Activated naive CD4-positive, alpha-beta T cell (primary cell): ENCODE measurements at places on chromosomes 12 and 14.
A peak's percentile ranks its signal among the peaks of the same experiment; 100 is the strongest.

DNA sequence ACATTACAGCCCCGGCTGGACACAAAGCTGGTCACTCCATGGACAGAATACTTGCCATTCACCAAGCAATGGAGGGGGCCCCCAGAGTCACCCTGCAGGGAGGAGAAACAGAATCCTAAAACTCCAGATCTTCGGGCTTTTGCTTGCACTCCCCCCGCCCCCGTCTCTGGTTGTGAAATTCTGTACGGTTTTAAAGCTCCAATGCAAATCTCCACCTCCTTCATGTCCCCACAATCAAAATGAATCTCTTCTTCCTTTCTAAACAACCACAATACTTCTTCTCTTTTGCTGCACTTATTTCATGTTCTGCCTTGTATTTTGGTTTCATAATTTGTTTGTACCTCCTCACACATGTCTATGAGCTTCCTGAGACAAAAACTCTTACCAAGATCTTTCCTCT is 5.8 kb upstream of the BIN2 start:
- DNase-seq, result no peak

- no peak for DNase-seq
These were observed 6.6 kb upstream of the PPP2R5C start for GRCh38 chr14:101754893-101755292.

DNA sequence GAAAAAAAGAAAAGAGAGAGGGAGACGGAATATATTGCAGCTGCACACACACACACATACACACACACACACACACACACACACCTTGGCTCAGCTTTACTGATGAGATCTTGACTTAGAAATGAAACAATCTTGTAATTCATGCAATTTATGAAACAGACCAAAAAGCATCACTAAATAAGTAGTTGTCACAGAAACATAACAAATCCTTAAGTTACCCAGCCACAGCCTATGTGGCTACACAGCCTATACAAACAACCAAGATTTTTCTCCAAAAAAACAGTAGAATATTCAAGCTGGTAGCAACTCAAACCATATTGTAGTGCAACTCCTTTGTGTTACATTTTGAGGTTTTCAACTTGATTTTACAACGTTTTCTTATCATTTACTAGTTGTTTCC is 37.9 kb upstream of the GNG2 start:
- DNase-seq, result no peak

DNA sequence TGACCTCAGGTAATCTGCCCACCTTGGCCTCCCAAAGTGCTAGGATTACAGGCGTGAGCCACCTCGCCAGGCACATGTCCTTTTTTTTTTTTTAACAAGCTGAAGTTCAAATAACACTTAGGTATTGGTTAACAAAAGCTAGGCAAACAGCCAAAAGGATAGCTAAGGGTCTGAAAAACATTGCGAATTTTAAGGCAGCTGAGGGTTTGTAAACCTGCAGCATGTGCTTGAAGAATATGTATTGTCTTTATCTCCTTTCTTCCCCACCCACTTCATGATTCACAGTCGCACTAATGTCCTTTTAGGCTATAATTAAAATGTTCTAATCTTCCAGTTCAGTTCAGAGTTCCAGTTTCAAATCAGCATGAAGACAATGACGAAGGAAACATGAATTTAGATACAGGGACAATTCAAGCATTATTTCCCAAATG is 30.1 kb upstream of the CERS5 start:
- no peak for DNase-seq

- DNase-seq, result no peak
These were observed 360.5 kb upstream of the TMPO start for GRCh38 chr12:98154850-98155249.

GRCh38 chr14:61257469-61258057 is 23.6 kb downstream of the TMEM30B start:
- DNase-seq, result no peak

DNA sequence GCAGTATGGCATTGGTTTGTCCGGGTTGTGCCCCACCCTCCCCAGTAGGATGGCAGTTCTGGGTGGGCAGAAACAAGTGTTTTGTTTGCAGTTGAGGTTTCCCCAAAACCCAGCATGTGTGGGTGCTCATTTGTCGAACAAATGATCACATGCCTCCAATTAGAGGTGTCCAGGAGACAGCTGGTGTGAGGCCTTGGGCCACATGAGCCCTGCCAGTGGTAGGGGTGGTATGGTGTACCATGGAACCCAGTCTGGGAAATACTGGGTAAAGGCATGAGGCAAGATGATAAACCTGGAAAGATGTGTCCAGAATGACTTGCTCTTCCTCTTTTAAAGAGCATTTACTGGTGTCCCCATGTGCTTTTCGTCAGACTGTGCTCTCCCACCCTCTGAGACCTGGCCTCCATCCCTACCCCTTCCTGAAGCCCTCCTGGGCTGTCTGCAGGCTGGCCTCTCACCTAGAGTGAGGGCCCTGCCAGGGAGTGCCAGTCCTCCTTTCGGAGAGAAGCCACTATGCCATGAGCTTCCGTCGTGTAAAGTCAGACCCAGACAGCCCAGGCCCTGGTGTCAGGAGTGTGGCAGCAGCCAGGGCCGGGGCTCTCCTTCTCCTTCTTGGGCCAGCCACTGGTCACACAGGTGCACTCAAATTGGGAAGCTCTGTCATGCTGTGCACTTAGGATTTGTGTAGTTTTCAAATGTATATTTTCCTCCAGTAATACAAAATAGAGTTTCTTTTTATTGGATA is 17.6 kb downstream of the ANKRD9 start:
- no peak for DNase-seq

GRCh38 chr14:69281450-69282169 is 21.7 kb downstream of the GALNT16 start:
- DNase-seq, result no peak

- DNase-seq, result no peak
These were observed 5.1 kb downstream of the ARHGDIB start for GRCh38 chr12:14956024-14956891.

DNA sequence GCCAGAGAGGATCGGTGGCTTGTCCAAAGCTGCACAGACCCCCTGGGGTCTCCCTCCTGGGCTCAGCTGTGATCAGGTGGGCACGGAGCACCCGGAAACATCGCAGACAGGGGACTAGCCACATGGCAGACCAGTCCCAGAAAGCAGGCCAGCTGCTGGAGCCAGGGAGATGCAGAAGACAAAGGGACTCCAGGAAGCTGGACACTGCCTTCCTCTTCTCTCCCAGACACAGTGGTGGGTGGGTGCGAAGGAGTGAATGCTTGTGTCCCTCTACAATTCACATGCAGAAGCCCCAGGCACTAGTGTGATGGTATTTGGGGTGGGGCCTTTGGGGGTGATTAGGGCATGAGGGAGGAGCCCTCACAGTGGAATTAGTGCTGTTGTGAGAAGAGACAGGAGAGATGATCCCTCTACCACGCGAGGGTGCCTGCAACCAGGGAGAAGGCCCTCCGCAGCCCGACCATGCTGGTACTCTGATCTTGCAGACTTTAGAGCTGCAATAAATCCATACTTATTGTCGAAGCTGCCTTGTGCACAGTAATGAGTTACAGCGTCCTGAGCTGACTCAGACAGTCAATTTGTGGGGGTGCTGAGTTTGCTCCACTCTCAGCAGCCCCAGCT is 95.2 kb downstream of the CALM1 start:
- no peak for DNase-seq

GRCh38 chr12:103905730-103906349 is 24.4 kb upstream of the HSP90B1 start:
- DNase-seq, result no peak

DNA sequence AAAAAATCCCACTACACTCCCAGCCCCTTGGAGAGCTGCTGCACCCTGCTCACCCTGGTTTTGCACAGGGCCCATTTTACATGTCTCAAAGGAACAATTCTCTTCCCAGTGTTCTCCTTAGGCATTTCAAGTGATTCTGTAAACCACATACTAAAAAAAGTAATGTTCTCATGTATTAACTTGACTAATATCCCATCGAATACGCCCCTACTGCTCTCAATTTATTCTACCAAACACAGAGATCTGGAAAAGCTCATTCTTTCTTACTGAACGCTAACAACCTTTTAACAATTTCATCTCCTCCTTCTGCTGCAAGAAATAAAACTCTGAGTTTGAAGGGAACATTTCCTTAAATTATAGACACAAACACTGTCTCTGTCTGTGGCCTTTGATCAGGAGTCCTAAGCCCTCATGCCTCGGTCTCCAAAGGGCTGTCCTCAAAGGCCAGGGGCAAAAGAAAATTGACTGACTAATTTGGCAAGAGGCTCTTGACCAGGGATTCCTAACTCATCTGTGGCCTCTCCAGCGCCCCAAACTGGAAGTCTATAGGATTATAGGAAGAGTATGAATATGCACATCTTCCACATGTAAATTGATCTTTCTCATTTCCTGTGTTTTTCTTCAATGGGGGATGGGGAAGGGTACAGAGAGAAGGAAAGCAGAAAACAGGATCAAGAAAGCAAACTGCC is 17.1 kb upstream of the TSPAN11 start:
- DNase-seq, result no peak

DNA sequence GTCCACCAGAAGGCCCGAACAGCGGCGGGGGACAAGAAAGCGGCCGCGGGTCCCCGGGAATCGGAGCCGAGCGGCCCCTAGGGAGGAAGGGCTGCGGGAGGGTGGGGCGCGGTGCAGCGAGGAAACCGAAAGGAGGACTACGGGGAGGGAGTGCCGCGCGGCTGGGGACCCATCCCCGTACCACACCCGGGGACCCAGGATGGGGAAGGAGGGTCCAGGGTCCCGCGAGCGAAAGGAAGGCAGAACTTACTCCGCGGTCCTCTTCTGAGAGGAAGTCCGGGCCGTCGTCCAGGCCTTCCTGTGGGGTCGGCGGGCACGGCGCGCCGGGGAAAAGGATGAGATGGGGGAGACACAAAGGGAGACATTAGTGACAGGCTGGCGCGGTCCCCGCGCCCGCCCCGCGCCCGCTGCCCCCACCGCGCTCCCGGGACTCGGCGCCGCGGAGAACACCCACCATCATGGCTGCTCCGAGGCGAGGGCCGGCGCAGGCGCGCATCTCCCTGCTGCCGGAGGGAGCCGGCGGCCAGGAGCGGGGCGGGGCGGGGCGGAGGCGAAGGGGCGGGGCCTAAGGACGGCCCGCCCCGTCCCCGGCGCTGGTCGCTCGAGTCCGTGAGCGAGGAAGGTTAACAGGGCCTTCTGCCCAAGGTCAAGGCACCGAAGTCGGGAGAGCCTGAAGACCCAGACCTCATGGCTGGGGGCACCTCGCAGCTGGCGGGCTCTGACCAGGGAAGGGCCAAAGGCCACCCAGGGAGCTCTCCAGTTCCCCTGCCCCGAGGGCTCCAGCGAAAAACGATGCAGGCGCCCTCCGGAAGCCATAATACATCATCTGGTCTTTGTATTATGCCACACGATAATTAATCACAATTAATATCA is at the start of gene SNX6:
Gene SNX6, minus strand, starts transcription at position 492 of the 873 bp plus-strand sequence. Its CDS starts 32 bp downstream, at position 460.
- DNase-seq, result peak; percentile 66

DNA sequence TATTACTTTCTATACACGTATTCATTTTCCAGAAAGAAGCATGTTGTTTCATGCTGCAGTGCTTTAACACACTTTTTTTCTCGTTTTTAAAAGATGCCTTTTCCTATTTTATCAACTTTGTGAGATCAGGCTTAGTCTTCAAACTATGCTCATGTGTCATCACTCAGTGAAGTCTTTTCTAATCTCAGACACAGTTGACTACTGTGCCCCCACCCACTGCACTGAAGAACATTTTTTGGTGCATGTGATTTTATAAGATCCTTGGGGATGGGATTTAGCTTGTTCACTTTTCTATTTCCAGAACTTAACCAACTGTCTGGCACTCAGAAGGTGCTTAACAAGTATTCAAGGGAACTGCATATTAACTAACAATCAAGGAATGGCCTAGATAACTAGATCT is 85.5 kb downstream of the CDK17 start:
- no peak for DNase-seq

DNA sequence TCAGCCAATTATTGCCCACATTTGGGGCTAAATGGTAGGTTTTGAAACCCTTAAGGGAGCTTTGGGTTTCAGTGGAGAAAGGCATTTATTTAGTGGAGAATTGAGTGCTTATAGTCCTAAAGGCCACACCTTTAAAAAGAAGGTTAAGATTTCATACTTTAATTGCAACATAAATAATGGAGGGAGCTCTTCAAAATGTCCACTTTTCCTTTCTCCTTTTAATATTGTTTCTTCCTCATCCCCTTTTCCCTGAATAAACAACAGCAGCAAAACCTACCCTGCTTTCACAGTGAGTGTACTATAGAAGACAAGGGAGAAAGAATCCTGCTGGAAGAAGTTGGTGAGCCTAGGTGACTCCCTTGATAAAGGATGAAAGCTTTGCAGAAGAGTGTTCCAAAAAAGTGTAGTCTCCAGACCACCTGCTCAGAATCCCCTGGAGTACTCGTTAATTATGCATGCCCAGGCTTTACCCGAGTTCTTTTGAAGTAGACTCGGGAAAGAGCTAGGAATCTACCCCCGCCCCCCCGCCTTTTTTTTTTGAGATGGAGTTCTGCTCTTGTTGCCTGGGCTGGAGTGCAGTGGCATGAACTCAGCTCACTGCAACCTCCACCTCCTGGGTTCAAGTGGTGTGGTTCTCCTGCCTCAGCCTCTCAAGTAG is 11.5 kb upstream of the EID3 start:
- no peak for DNase-seq

DNA sequence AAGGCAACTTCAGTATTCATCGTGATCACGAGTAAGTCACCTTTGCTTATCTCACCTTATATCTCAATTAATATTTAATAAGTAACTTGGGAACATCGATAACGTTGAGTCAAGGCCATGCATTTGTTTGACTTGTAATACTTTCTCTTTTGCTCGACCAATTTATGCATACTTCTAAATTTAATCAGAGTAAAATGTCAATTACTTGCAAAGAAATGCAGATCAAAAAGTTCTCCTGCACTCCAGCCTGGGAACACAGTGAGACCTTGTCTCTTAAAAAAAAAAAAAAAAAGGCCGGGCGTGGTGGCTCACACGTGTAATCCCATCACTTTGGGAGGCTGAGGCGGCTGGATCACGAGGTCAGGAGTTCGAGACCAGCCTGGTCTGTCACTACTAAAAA is 11.8 kb upstream of the HIP1R start:
- DNase-seq, result no peak

DNA sequence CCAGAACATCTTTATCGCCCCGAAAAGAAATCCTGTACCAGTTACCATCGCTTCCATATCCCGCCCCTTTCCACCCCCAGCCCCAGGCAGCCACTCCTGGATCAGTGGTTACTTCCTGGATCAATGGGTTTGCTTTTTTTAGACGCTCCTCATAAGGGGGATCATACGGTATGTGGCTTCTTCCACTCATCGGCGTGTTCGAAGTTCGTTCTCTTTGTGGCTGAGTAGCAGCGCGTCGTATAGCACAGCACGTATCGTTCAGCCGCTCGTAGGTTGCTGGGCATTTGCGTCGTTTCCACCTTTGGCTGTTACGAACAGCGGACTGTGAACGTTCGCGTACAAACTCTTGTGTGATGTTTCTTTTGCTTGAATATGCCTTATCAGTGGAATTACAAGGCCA is 1.8 kb downstream of the NOC4L start:
- DNase-seq, result no peak

DNA sequence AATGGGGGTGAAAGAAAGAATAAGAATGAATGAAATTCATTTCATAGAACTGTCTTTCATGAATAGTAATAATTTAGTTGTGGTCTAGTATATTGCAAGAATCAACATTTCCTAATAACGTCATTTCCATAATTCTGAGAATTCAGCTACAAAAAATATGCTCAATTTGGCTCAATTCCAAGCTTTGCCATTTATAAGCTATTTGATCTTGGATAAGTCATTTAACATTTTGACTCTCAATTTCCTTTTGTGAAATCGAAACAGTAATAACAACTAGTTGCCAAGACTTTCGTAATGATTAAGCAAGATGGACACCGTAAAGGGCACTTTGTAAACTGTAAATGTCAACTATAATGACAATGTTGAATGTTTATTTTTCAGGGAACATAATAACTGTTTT is 18.1 kb downstream of the NOS1 start:
- no peak for DNase-seq
